Stimulated activated CD4-positive, alpha-beta T cell treated with anti-CD3 and anti-CD28 coated beads, Interleukin-15, amount 100 ng/mL, for 1 hour (primary cell): ENCODE measurements at places on chromosomes 5 and 9.

DNA sequence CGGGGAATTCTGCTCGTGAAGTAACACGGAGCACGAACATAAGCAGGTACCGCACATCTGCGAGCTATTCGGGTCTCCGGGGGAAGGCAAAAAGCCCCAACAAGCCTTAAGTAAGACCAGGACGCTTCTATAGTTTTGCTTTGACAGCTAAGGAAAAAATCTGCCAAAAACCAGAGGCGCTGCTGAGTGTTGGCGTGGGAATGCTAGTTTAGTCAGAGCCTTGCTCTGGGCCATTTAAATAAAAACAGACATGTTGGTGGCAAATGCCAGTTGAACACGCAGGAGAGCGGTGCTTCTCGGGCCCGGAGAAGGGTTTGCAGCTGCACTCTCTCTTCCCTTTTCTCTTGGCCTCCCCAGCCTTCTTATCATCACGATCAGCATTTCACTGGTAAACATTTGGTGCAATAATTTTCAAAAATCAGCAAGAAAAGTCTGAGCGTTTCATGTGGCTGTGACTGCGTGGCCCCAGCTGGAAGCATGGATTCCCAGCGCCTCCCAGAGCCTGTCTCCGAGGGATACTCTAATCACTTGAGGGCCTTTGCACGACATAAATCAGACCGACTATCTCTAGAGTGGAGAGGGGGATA, 6.4 kb upstream of the NOTCH1 start:
- no peak for DNase-seq

DNA sequence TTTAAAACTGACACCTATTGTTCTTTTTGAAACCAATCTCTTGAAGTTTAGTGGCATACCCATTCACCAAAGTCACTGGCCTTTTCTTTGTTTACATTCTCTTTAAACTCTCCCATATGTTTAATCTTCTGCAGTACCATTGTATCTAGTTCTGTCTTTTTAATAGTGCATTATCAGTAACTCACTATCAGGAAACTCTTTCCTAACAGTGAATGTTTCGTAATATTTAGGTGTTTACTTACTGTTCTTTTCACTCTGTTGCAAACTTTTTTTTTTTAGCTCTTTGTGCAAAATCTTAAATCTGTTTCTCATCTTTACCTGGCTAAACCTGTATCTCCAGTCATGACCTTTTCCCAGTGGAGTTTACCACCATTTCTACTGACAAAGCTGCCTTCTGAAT, 17.2 kb downstream of the SMAD5 start:
- no peak for DNase-seq

DNA sequence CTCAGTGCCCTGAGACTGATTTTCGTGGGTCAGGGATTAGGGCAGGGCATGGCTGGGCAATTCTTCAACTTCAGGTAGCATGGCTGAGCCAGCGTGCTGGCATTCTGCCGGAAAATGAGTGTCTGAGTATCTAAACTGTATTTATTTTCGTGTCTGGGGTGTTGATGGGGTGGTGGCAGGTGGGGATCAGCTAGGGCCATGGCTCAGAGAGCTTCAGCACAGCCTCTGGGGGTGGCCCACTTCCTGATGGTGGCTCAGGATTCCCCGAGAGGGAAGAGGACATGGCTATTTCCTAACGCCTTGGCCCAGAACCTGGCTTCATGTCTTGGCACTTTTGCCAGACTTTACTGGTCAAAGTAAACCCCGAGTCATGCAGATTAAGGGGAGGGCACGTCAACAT, 260.5 kb downstream of the GADD45G start:
- no peak for DNase-seq

GRCh38 chr9:136525207-136525606, 20.6 kb downstream of the NOTCH1 start:
- DNase-seq = no peak

- DNase-seq = no peak
Observed at GRCh38 chr5:136720674-136721073, 355.3 kb upstream of the TRPC7 start.

- DNase-seq = no peak
Observed at GRCh38 chr5:66367814-66368541, 223.9 kb downstream of the SREK1 start.

DNA sequence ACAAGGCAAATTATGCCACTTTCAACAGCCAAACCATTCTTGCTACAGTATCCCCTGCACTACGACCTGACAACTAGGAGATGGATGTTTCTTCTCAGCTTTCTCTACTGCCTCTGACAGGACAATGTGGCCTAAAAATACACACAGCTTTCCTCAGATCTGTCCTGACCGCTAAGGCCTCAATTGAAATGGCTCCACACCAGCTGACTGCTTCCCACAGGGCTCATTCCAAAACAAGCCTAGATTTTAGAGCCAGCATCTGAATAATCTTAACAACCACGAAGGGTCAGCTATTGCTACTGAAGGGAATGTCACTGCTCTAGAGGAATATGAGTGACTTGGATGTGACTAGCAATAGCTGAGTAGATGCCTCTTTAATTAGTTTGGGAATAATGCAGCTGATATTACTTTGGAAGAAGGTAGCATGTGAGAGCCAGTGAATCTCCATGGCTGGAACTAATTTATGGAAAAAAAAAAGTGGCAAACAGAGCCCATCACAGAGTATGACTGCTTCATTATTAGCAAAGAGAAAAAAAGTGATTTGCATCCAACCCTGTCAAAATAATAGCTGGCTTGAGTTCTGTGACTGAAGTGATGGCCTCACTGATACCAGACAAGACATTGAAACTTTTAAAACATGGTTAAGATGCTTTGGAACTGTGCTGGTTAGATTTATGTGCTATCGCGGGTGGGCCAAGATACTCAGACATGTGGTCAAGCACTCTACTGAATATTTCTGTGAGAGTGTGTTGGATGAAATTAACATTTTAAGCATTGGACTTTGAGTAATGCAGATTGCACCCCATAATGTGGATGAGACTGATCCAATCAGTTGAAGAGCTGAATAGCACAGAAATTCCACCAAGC, 450.2 kb downstream of the NR2F1-AS1 start:
- DNase-seq = no peak

- no peak for DNase-seq
Observed at GRCh38 chr9:123437201-123437600, 81.2 kb downstream of the CRB2 start.

GRCh38 chr5:125011947-125012346, 265.5 kb upstream of the ZNF608 start:
- no peak for DNase-seq

DNA sequence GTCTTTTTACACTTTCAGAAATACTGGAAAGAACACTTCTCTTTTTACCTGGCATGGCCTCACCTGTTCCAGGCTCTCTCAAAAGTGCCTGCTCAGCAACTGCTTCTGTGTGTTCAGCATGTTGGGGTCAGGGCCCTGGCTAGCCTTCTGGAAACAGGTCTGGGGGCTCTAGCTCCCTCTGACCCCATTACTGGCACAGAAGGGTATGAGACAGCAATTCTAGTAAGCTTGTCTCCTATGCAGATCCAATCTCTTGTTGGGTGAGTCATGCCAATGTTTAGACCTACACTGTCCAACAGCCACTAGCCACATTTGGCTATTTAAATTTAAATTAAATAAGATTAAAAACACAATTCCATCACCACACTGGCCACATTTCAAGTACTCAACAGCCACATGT, 80.8 kb downstream of the MAPKAP1 start:
- DNase-seq = no peak

- DNase-seq = no peak
Observed at GRCh38 chr9:111058166-111058565, 19.9 kb upstream of the LPAR1 start.
